ENCODE measurements at places on chromosomes 12 and 14.

DNA sequence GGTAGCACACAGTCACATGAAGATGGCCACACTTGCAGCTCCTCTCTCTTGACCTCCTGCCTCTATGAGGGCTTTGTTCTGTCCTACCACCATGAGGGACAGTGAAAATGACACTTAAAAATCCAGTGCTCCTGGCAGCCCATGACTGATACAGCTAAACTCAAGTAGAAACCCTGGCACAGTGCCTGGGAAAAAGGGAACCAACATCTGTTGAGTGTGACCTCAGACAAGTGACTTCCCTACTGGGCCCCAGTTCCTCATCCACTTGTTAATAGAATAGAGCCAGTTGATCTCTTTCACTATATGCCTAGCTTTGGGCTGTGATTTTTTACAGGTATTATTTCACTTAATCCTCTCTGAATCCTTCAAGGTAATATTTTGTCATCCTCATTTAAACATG is 4.8 kb downstream of the GUCY2C start:
- DNase-seq: no peak

DNA sequence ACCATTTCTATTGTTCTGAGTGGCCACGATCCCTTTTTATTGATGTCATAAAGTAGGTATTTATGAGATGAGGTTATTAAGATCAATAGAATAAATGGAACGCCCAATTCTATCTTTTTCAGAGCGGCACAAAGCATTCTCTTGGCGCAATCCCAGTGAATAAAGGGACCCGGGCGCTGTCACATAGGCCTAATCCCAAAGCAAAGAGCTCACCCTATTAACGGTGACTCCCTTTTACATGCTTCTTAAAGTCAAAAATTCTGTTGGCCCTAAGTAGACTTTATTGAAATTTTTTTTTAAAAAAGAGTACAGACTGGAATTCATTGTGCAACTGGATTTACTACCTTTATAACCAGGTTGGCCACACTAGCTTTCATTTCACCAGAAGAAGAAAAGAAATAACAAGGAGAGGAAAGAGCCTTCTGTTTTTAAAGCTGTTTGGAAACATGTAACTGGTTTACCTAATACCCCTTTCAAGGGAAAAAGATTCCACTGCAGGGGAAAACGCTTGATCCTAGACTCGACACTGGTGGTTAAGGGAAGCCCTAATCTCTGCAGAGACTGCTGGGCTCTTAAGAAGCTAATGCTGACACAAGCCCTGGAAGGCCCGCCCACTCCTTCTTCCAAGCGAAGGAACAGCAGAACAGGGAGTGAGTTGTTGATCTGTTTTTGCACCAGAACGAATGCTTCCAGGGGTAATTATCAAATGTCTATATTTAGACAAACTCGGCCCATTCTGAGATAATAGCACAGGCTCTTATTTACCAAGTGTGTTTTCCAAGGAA is 381.2 kb downstream of the BCL11B start:
- DNase-seq: no peak

GRCh38 chr14:103550451-103551337 is 11.8 kb downstream of the BAG5 start:
- DNase-seq: no peak

DNA sequence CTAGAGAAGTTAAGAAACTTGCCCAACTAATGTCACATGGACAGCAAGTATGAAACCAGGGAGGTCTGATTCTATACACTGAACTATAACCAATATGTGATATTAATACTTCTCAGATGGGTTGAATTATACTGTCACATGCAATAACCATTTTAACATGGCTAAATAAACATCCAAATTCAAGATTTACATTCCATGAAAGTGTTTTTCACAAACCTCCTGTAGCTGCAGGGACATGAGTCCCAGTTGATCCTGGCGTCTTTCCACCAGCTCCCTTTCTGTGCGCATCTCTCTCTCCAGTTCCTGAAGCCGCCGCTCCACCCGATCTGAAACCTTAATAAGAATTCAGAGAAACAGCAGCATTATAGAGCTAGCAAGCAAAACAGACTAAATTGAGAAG is 79.0 kb downstream of the CEP128 start:
- no peak for DNase-seq

DNA sequence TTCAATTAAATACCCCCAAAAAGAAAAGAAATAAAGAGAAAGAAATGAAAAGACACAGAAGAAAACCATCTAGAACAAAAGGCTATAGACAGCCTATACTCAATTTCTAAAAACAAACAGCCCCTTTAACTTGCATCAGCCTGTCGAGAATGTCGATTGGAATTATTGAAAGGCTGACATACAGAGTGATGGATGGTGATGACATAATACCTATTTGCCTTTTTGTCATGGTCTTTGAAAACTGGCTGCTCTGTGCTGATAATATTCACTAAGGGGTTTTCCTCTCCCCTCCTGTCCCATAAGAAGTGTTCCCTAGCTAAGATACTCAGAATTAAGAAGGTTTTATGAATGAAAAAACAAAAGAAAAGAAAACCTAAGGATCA is 393.7 kb downstream of the SOX5 start:
- DNase-seq: no peak

GRCh38 chr12:114253976-114254778 is 151.8 kb downstream of the TBX5 start:
- no peak for DNase-seq

DNA sequence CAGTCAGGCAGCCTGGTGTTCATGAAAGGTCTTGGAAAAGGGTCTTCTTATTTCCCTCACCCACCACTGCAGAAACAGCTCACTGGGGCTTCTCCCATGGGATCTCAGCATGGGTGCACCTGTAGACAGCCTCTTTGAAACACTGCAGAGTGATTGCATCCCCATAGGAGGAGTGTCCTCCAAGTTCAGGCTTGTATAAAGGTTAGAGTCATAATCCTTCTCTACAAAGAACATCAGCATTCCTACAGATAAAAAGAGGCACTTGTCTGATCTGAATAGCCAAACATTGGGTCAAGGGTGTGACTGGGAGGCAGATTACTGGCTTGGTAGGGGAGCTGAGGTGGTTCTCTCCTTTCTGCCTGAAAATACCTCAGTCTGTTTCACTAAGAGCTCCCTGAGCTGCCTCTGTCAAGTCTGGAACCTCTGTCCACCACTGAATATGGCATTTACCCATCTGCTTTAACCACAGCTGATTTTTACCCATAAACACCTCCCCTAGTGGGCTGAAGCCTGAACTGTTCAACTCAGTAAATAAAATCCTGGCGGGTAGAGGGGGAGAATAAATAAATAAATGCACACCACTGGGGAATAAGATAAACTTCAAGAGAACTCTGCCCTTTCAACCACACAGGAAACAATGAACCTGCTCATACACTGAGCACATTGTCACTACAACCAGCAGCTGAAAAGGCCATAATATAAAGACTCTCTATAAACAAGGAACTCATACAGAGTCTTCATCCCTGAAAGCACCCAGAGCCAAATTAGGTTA is 120.7 kb upstream of the SCAF11 start:
- DNase-seq: no peak

- DNase-seq: no peak
These were observed 27.1 kb upstream of the MTERF2 start for GRCh38 chr12:107014055-107014454.

- DNase-seq: no peak
These were observed 108.1 kb upstream of the HIF1A start for GRCh38 chr14:61587081-61587713.

DNA sequence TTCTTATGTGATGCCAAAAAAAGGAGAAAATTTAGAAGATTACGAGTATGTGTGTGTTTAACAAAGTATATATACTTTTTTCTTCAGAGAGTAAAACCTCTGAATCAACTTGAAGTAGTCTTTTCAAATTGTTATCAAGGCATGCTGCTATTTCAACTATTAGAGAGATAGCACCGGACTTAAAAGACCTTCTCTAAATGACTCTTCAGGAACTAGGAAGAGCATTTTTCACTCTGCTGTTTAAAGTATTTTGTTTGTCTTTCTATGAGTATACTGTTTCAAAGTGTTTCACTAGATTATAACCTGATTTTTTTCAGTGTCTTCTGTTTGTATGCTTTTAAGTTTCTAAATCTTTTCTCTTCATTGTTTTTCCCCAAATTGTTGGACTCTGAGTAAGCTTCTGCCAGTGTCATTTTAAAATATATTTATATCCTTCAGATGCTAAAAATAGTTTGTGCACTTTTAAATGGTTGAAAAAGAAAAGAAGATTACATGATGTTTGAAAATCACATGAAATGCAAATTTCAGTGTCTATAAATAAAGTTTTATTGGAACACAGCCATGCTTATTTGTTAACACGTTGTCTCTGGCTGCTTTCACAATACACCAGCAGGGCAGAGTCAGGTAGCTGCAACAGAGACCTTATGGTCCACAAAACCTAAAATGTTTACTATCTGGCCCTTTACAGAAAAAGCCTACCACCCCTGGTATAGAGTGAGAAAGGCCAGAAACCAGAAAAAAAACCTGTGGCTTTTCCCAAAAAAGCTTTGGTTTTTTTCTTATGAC is 21.3 kb downstream of the CRADD start:
- DNase-seq: no peak

GRCh38 chr12:77238335-77238734 is 173.0 kb upstream of the E2F7 start:
- no peak for DNase-seq

DNA sequence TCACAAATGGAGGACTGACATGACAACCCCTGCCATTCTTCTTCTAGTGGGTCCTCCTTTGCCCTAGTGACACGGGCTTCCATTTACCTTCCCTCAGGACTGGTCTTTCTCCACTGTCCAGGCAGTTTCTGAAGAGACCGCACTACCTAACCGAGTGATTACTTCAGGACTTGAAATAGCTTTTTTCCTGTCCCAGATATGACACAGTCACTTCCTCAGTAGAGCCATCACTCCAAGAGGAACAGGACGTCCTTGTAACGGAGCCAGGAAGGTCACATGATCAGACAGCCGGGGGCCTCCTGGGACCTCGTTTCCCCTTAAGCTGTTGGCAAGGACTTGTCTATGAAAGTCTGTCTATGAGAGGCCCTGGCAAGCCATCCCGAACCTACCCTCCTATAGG is 62.3 kb downstream of the FOS start:
- no peak for DNase-seq

GRCh38 chr12:4446335-4446734 is 720 bp upstream of the FGF6 start:
- no peak for DNase-seq

- DNase-seq: peak; percentile 19
These were observed 33.7 kb upstream of the HELB start for GRCh38 chr12:66268562-66268961.

DNA sequence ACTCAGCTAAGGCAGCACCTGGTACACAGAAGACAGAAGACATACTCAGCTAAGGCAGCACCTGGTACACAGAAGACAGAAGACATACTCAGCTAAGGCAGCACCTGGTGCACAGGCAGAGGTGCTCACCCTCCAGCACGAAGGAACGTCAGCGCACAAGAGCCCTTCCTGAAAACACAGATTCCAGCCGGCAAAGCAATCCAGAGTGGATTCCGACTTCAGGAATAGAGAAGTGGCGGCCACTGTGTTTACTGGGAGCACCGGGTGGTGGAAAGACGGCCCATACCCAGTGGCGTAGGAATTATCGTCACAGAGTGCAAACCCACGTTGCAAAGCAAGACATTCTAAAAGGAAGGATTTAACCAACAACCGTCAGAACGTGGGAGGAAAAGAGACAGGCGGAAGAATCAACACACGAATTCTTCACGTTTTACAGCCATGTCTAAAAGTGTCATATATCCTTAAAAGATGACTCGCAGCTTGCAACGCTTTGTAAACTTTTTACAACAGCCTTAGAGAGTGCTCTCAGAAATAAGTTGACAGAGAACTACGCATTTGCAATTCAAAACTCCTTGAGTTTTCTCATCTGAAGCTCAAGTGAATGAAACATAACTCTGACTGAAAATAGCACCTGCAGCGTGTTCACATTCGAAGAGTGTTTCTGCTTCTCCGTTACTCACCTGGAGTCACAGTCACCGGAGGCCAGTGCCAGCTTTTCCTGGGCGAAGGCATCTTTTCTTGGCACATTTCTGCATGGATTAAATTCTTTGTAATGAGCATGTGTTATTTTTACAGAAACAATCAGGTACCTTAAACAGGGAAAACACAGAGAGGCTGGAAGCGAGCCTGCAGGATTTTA is 55.8 kb upstream of the GALNT9 start:
- no peak for DNase-seq

DNA sequence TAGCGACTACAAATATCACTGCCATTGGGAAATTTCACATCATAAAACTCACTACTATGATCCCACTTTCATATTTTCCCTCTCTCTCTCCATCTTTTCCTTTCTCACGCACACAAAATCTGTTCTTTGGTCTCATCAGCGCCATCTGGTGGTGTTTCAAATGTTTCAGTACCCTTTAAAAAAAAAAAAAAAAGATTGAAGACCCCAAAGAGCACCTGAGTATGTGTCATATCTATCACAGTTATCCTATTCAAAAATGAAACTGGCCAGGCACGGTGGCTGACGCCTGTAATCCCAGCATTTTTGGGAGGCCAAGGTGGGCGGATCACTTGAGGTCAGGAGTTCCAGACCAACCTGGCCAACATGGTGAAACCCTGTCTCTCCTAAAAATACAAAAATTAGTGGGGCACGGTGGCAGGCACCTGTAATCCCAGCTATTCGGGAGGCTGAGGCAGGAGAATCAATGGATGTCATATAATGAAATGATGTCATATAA is 72.4 kb downstream of the TTC9 start:
- DNase-seq: peak; percentile 38

DNA sequence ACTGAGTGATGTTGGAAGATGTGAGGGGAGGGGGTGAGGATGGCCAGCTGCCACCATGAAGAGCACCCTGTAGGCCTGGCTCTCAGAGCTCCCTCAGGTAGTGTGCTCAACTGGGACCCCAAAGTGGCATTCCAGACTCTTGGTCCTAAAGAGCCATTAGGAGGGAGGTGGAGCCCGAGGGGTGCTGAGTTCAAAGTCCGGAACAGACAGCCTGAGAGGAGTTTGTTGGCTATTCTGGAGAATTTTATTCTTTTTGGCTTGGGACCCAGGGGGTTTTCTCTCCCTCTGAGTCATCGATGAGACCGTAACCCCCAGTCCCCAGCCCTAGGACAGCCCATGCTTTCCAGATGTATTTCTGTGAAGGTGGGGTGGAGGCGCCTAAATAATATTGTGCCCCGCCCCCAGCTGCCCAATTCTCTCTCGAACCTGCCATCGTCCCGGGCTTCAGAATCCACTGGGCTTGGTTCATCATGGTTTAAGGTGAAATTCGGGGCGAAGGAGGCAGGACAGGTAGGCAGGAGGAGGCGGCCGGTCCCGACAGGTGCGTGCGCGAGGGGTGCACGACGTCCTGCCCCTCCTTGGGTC is 690 bp upstream of the RBP5 start:
- no peak for DNase-seq

DNA sequence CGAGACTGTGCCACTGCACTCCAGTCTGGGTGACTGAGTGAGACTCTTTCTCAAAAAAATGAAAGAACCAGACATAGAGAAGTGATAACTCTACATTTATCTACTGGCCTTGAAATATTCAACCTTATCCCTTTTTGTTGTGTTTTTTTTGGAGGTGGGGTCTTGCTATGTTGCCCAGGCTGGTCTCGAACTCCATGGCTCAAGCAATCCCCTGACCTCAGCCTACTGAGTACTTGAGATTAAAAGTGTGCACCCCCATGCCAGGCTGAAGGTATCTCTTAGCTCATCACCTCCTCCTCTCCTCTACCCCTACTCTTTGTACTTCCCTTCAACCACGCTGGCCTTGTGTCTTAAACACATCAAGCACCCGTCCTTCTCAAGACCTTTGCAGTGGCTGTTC is 3.8 kb downstream of the DRAM1 start:
- DNase-seq: no peak
